ENCODE measurements at places on chromosomes 5 and 9.

- peak; percentile 31 for DNase-seq
These were observed 279.6 kb downstream of the TMEM38B start for GRCh38 chr9:105973951-105974351.

DNA sequence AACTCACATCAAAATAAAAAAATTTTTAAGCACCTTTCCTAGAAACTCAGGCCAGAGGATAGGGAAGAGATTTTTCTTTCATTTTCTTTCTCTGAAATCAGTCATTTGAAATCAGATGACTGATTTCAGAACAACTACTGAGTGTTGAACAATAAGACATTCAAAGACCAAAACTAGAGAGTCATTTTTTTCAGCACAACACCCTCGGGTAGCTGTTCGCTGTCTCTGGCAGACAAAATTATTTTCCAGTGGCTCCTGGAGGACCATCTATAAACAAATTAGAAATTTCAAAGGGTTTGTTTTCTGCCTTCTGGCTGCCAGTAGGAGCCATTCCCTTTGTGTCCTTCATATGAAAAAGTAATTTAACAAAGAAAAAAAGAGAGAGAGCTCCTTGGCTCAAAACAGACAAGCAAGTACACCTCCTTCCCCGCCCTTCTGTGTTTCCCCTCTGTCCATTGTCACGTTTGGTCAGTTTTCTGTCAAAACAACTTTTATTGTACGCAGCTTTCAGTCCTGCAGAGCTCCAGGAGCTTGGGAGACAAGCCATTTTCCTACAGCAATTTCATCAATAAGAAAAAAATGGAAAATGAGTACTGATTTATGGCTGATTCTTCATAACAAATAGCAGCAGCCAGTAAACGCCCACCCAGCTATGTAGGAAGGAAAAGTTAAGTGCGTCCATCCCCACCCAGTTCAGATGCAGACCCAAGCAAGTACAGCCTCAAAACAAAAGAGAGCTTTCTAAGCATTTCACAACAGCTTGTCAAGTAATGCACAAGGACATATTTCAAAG, 405.2 kb downstream of the ZNF608 start:
- DNase-seq = no peak

- no peak for DNase-seq
These were observed 78.8 kb upstream of the SPRY4 start for GRCh38 chr5:142403583-142403982.

GRCh38 chr9:97749928-97750327, 52.8 kb upstream of the XPA start:
- DNase-seq = no peak

DNA sequence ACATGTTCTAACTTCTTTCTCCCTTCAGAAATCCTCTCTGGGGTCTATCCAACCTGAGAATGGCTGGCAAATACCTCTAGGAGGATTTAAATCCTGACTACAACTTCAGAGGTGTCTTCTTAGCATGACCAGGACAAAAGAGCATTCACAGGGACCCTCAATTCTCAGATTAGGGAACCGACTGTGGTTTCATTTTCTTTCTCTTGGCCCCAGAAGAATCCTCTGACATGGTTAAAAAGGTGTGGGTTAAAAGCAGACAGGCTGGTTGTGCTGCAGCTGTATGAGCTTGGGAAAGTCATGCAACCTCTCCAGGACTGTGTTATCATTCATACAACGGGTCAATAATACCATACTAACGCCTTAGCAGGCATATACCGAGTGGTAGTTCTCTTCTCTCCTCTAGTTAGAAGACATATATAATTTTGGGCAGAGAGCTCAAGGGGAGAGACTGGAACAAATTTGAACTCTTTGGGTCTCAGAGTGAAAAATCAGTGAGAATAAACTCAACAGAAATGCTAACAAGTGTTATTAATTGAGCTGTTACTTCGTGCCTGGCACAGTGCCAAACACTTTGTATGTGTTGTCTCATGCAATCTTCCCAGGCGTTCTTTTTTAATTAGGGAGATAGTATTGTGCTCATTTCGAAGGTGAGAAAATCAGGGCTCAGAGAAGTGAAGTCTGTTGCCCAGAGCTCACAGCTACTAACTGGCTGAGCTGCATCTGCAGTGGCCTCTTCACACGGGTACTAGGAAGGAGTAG, 35.2 kb downstream of the INSYN2B start:
- no peak for DNase-seq

DNA sequence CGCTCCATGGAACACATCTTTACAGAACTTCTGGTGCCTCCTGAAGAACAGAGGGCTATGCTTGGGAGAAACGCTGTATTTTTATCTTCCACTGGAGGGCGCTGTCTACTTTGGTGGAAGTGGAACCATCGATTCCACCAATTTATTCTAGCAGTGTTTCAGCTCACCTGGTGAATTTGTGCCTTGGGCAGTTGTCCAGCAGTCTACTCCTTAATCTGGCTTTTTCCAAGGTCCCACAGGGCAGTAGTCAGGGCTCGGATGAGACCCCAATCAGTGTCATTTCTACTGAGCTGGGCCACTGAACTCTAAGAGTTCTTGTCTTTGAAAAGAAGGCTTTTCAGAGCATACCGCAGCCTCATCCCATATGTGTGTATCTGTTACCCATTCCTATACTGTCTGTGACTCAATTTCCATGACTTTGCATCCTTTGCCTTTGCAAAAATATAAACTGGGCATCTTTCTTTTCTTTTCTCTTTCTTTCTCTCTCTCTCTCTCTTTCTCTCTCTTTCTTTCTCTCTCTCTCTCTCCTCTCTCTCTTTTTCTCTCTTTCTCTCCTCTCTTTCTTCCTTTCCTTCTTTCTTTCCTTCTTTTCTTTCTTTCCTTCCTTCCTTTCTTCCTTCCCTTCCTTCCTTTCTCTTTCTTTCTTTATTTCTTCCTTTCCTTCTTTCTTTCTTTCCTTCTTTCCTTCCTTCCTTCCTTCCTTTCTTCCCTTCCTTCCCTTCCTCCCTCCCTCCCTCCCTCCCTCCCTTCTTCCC, 138.4 kb upstream of the ZNF618 start:
- DNase-seq = no peak

Measured in GM04503 (cell line).